Breast epithelium (tissue), 4 donors: ENCODE measurements at places on chromosomes 16 and 17.

DNA sequence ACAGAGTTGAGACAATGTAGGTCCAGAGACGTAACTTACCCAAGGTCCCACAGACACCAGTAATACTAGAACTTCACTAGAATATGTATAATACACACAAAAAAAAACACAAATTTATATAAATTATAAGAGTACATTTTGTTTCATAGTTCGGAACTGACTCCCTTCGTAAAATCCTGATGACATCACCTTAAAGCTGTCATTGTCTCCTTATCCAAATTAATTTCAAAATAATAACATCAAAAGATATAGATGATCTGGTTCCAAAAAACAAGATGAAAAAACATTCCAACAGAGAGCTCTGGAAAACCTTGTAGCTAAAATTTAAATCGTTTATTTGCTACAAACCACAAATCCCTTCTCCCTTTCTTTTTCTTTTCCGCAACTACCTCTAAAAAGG, 10.0 kb downstream of the FBXL20 start:
- no peak for DNase-seq

DNA sequence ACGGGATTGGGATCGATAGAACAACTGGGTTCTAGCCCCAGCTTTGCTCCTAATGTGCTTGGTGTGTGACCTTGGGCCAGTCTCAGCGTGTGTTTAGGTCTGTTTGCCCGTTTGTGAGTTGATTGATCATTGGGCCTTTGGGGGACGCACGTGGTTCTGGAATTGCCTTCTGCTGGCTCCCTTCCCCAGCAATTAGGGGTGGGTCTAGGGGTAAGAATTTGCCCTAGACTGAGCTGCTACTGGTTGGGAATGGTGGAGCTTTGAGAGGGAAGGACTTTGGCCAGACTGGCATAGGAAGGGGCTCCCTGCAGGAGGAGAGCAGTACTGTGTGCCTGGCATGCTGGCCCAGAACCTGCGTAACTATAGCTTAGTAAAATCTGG, 1.5 kb downstream of the SPNS2 start:
- DNase-seq: no peak

GRCh38 chr17:57869617-57870282, 19.9 kb upstream of the MRPS23 start:
- DNase-seq: no peak

DNA sequence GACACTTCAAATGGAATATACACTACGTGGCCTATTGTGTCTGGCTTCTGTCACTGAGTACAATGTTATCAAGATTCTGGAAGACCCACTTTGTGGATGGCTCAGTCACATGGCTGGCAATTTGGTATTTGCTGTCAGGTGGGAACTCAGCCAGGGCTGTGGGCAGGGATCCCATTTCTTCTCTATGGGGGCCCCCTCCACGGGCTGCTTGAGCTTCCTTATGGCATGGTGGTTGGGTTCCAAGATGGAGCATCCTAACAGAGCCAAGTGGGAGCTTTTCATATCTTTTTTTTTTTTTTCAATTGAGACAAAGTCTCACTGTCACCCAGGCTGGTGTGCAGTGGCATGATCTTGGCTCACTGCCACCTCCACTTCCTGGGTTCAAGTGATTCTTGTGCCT, 18.0 kb upstream of the CEP20 start:
- no peak for DNase-seq

DNA sequence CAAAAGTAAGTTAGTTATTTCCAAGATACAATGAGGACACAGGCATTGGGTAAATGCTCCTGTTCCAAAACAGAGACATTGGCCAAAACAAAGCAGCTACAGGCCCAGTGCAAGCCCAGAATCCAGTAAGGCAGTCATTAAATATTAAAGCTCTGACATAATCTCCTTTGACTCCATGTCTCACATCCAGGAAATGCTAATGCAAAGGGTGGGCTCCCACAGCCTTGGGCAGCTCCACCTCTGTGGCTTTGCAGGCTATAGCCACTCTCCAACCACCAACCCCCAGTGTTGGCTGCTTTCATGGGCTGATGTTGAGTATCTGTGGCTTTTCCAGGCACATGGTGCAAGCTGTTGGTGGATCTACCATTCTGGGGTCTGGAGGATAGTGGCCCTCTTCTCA, 733.4 kb upstream of the SOX9 start:
- no peak for DNase-seq

DNA sequence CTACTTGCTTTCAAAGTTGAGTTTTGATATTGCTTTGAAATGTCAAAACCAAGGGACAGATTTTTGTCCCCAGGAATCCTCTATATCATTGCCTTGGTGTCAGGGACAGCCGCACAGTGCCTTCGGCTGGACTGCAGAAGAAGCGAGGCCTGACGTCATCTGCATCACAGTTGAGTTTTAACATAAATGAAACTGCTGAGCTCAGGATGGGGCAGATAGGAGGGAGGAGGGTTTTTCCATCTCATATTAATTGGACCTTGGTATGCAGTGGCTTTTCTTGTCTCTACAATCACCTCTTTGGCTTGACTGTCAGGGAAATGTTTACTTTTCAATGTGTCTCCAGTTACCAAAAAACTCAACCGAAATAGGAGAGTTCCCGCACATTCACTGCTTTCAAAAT, 111.3 kb downstream of the AATF start:
- DNase-seq: no peak

DNA sequence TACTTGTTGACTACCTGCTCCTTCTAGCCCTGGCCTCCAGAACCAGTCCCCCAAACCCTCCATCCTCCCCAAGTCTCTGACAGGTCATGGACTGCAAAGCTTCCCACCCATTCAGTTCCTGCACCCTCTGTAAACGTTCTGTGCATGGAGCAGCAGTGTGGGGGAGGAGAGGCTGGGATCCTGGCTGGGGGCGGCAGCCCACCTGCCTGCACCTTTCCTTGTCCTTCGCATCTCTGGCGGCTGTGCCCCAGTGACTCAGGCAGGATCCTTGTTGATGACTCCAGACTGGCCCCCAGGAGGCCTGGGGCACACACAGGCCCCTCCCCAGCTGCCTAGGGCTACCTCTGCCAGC, 1.6 kb upstream of the PKMYT1 start:
- no peak for DNase-seq

GRCh38 chr17:78621720-78622490, 44.7 kb upstream of the DNAH17 start:
- no peak for DNase-seq

- no peak for DNase-seq
Measured at GRCh38 chr17:66507103-66507923, 204.9 kb downstream of the PRKCA start.

DNA sequence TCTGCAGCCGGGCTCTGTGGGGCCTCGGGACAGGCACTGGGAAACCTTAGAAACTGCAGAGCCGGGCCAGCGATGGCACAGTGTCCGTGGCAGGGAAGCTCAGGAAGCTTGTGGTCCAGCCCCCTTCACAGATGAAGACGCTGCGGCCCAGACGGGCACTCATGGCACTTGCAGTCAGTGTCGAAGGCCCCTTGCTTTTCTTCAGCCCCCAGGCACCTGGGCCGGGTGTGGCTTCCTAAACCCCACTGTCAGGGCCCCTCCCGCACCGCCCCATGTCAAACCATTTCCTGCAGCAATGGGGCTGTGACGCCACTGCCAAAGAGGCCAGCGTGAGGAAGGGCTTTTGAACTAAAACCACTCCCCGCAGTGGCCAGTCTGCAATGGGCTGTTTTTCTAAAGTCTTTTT, 164.0 kb downstream of the LAT start:
- no peak for DNase-seq

GRCh38 chr17:9499041-9499440, 76.6 kb downstream of the STX8 start:
- no peak for DNase-seq

GRCh38 chr17:28879886-28880571, 17.5 kb downstream of the FLOT2 start:
- no peak for DNase-seq

DNA sequence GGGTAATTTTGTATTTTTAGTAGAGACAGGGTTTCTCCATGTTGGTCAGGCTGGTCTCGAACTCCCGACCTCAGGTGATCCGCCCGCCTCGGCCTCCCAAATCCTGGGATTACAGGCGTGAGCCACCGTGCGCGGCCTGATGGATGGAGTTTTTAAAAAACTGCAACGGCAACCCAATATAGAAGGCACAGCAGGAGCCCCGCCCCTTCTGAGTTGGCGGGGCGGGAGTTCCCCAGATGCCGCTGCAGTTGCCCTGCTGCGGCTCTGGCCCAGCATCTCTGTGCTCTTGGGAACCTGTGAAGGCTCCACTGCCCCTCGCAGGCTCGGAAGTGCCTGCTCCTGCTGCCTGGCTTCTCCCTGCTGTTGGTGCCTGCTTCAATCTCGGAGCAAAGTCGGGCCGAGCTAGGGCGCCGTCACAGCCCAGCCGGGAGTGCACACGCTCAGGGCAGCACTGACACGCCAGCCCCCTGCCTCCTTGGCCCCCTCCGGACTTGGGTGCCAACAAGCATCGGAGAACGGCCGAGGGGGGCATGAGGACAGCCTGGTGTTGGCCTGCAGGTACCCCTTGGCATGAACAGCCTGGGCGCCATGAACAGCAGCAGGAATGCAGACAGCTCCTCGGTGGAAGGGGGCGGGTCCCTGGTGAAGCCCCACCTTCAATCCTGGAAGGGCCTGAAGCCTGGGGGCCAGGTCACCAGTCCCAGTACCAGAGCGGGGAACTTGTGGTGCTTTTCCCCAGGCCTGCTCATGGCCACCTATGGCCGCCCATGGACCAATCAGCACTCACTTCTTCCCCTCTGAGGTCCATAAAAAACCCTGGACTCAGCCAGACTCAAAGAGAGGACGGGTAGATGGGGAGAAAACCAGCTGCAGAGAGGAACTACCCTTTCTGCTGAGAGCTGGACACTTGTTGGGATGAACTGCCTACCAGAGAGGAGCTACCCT, 2.3 kb upstream of the NT5M start:
- DNase-seq: no peak

- DNase-seq: no peak
Measured at GRCh38 chr16:49693445-49693844, 162.5 kb downstream of the ZNF423 start.

- no peak for DNase-seq
Measured at GRCh38 chr16:29876594-29877249, 13.7 kb upstream of the CDIPT start.
